NCI-H187 treated with DMSO at 0.1 percent for 48 hours (cell line): ENCODE measurements at places on chromosomes 16 and 17.

- no peak for DNase-seq
Observed at GRCh38 chr17:64091116-64091515, 38.8 kb downstream of the ERN1 start.

GRCh38 chr17:53462393-53462811, 360.3 kb upstream of the KIF2B start:
- no peak for DNase-seq

DNA sequence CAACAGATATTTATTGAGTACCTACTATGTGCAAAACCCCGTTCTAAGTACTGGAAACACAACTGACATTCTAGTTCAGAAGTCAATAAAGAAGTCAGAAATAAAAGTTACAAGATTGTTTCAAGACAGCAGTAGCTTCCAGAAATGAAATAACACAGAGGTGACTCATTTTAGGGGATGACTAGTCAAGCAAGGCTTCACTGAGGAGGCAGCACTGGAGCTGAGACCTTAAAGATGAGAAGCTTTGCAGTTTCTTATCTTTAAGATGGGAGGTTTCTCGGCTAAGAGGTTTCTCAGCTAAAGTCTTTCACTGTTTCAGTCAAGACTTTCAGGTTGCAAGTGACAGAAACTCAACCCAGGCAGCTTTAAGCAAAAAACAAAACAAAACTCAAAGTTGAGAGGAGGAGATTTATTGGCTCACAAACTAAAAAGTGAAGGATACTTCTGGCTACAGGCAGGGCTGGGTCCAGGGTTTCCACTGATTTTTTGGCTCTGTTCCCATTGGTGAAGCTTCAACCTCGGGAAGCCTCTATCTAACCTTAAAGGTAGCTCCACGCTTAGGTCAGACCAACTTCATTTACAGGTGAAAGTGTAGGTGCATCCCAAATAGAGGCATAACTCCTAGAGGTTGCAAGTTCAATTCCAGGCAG, 7.4 kb upstream of the MMP2 start:
- DNase-seq = no peak

DNA sequence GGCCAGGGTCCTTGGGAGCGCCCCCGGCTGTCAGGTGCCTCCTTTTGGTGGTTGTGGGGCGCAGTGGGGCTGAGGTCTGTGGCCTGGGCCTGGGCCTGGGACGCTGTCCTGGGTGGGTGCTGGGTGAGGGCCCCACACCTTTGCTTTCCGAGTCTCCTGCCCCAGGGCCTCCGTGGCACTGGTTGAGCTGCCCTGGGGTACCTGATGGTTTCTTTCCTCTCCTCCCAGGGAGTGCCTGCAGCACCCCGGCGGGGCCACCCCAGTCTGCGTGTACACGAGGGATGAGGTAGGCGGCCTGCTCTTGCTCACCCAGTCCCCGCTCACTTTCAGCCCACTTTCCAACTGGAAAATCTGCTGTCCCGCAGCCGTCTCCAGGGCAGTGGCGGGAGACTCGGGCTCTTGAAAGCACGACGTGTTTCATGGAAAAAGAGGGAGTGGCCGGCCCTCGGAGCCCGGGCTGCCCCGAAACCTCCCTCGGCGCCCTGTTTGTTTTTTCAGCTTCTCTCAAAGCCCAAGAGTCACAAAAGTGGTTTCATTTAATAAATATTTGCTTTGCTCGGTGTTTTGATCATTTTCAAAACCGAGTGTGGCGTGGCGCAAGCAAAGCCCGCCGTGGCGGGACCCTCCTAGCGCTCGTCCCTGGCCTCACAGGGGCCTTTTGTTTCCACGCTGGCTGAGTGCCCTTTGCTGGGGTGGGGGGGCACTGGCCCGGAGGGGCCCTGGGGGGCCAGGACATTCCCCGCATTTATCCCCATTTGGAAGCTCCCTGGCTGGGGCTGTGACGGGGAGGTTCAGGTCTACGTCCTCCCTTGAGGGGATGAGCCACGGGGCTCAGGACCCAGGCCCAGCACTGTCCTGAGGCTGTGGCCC, 17.4 kb downstream of the ASPSCR1 start:
- no peak for DNase-seq

DNA sequence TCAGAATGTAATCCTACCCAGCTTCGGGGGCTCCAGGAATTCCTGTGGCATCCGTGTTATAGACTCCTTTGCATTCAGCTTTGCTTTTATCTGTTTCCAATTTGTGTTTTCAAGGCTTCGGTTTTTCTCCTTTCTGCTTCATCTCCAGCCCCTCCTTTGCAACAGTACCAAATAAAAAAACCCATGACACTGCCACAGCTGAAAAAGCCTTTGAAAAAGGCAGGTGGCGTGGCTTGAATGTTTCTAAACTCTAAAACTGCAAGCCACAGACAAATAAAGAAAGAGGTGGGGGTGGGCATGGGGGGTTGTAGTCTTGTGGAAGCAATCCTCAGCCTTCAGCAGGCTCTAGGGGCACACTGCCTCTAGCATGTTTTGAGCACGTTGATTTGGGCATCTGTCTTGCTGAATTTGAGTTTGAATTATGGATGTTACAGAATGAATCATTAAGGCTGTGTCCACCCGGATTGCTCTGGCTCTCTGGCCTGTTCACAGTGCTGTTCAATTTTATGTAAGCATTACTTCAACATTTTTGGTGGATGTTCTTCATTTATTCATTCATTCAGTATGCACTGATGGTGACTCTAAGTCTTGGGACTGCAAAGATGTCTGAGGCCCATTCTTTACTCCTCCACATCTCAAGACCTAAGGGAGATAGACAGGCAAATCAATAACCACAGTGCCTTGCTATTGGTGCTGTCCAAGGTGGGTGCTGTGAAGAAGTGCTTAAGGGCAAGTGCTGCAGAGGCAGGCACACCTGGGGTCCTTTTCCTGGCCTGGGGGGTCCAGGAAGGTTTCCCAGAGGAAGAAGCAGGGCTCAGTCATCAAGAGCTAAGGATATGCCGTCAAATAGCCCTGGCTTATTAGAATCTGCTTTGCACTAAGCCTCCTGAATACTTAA, 77.4 kb downstream of the CDH13 start:
- DNase-seq = no peak

DNA sequence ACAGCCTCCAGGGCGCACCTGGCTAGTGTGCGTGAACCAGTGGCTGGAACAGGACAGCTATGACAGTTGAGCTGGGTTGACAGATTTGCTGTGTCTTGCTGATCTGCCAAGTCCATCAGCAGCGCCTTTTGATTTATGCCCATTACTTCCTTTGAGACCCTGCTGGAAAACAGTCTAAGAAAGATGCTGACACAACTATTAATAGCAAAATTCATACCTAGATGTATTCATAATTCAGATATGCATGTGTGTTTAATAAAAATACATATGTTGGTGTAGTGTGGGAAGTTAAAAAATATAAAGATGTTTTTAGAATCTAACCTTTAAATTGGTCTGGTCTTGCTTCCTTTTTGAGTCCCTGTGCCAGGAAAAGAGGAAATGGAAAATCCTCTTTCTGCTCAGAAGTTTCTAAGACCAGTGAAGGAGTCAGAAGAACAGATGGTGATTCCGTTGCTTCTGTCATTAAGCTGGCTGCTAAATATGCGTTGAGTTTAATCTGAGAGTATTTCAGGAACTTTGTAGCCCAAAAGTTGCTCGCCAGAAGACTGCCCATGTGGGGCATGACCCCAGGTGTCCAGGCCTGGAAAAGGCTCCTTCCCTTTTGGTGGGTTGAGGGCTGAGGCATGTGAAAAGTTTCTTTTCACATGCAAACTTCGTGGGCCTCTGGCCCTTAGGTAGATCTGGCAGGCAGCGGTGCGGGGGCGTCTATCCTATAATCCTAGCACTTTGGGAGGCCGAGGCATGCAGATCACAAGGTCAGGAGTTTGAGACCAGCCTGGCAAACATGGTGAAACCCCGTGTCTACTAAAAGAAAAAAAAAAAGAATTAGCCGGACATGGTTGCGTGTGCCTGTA, 40.0 kb upstream of the ENDOV start:
- no peak for DNase-seq

GRCh38 chr17:83180264-83180995, 101.0 kb downstream of the METRNL start:
- DNase-seq = no peak

DNA sequence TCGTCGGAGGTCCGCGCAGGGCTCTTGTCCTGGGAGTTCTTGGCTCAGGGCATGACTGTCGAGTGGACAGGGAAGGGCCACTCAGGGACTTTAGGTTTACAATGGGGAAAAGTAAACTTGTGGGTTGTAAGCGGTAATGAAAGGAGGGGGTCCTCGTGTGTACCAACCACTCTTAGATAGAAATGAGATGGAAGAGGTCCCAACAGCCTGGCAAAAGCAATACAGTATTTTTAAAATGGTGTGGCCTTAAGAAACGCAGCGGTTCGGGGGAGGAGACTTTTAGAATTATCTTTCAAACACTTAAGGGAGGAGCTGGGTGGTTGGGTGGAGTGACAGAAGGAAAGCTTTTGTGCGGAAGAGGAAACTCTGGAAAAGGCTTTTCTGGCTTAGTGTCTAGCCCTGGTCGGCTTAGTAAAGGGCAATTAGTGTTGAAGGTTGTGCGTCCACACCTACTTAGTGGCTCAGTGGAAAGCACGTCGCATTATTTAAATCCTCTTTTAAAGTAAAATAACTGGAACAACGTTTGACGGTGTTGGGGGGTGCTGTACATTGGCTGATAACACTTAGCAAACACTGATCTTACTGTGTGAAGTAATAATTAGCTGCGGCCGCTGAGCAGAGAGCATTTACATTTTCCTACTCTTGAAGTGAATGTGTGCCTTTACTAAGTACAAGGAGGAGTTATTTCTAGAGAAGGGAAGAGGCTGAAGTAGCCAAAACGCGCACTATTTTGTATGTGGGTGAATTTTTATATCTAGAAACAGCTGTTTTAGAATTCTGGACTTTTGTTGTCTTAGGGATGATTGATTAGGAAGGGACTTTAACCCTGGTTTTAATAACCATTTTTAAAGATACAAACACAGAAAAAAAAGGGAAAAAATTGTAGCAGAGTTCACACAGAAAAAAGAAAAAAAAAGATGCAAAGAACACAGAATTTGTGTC, 1.0 kb downstream of the WSB1 start:
- peak; percentile 49 for DNase-seq

GRCh38 chr16:75000481-75001081, 1.8 kb downstream of the ZNRF1 start:
- DNase-seq = no peak

GRCh38 chr17:70922268-70922667, 752.9 kb downstream of the KCNJ2 start:
- no peak for DNase-seq

GRCh38 chr16:10751291-10751697, 7.7 kb downstream of the NUBP1 start:
- no peak for DNase-seq

- DNase-seq = no peak
Observed at GRCh38 chr17:63624531-63624880, 2.3 kb downstream of the MAP3K3 start.

- no peak for DNase-seq
Observed at GRCh38 chr16:67658849-67659674, 998 bp downstream of the ACD start.

DNA sequence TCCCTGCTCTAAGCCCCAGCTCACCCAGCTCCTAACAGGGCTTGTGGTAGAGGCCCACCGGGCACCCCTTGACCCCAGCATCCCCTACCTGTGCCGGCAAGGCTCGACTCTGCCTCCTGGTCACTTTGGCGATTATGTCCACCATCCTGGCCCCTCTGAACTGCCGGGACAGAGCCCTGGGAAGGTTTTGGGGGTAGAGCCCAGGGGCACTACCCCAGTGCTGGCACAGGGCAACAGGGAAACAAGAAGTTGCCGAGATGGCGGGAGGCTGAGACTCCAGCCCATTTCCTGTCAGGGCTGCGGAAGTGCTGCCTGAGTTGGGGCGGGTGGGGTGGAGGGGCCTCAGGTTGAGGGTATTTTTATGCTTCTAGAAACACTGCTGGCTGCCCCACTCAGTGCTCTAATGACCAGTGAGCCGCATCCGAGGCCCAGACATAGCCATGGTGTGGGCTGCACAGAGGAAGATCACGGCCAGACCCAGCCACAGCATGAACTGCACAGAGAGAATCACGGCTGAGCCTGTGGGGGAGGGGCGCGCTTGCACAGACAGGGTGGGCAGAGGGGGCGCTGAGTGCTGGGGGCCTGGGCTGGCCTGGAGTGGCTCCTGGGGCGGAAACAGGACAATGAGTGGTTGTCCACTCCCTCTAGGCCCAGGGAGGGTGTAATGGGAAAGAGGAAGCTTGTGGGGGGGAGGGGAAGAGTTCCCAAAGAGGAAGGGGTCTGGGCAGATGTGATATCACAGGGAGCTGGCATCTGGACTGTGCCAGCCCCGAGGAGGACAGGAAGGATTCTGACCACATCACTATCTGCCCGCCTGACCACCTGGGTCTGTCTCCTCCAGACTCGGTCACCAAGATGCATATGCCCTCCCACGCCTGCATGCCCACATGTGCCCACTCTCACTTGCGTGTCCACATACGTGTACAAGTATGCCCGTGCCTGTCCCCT, 22.3 kb downstream of the ARHGAP27 start:
- DNase-seq = no peak

DNA sequence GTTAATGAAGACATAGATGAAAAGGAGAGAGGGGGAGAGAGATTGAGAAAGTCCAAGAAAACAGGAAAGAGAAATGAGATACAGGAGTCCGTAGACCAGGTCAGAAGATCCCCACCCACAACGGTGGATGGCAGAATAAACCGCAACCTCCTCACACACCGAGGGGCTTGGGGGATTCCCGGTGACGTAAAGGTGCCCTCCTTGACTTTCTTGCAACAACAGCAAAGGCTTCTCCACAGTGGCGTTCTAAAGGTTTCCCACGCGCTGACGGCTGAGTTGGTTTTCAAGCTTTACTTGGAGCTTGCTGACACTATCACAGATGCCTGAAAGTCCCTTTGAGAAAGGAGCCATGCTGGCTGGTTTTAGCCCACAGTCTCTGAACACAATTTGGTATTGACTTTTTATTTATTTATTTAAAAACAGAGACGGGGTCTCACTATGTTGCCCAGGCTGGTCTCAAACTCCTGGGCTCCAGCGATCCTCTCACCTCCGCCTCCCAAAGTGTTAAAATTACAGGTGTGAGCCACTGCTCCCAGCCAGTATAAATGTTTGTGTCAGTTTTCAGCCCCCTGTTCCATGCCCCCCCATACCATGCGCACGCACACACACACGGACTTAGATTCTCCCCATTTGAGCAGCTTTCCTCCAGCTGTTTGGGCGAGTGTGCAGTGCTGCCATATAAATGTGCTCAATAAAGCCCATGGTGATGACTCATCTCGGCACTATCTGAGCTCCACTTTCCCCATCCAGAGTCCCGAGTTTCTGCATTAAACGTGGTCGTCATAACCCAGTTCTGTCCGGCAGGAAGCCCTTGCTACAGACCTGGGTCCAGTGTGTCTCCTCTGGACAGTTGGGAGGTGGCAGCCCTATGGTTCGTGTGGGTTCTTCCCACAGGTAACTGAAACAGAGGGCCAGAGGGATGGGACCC, 33.0 kb upstream of the SEC14L1 start:
- DNase-seq = no peak
